ENCODE measurements at places on chromosomes 1 and 21.

- no peak for DNase-seq
Measured at GRCh38 chr1:34858901-34859445, 576 bp downstream of the SMIM12 start.

- no peak for DNase-seq
Measured at GRCh38 chr1:218413179-218413578, 68.0 kb downstream of the TGFB2 start.

- DNase-seq: no peak
Measured at GRCh38 chr1:155177918-155178281, 4.3 kb downstream of the TRIM46 start.

DNA sequence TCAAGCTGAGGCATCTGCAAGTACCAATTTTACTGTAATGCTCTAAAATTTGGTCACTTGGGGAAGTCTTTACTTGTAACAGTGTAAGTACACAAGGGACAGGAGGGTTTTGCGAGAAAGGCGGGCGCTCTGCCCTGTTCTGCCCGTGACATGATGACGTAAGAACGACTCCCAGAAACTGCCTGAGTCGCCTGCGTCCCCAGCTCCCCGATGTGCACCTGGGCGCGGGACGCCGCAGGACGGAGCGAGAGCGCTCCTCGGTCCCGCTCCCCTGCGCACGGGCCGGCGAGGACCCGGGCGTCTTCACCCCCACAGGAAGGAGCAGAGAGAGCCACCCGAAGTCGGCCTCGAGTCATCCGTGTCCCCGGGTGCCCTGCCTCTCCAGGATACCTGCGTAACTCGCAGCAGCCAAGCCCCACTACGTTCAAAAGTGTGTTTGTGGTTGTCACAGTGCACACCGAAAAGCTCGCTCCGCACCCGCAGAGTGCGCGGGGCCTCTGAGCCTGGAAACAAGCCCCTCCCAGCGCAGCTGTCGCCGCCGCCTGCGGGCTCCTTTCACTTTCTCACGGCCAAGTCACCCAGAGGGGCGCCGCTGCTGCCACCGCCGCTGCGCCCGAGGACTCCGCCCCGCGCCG lies 3.3 kb upstream of the ZBTB18 start:
- DNase-seq: no peak

DNA sequence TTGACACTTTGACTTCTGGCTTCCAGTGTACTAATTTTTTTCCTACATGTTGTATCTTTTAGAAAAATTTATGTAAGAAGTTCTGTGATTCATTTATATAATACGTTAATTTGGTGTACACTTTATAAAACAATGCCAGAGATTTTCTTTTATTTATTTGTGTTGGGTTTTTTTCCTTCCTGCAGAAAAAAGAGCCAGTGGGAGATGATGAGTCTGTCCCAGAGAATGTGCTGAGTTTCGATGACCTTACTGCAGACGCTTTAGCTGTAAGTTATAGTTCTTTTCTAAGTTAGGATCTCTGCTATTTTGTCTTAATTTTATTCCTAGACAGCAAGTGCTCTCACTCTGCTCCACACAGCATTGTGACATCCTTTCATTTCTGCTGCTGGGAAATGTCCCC lies 14.4 kb downstream of the SARS1 start:
- no peak for DNase-seq

GRCh38 chr1:194705123-194705854 lies 1518.9 kb upstream of the B3GALT2 start:
- no peak for DNase-seq

DNA sequence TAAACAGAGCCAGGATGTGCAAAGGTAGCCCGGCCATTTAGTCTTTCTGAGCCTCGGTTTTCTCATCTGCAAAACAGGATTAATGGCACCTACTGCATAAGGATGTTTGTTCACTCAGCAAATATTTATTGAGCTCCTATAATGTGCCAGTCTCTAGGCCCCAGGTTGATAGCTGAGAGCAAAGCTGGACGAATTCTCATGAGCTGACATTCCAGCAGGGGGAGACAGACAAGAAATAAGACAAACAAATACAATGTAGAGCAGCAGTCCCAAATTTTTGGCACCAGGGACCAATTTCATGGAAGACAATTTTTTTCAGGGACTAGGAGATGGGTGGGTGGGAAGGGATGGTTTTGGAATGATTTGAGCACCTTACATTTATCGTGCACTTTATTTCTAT lies 74.3 kb upstream of the PAX7 start:
- no peak for DNase-seq

DNA sequence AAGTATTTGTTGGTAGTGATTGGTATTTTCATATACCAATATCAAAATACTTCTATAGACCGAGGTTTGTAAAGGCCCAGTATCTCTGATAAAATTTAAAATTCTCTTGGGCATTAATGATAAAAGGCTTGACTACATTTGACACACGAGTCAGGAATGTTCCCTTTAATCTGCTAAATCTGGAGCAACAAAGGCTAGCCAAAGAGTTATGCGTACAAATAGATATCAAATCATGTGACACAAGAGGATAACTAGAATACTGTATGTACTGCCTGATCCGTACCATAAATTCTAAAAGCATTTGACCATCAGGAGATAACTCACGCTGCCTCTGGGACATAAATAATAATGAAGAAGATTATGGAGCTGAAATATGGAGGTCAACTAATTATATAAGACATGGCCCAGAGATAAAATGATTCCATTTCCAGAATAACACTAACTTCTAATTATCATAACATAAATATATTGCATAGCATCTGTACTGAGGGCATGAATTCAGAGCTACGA lies 64.2 kb upstream of the SH3GLB1 start:
- DNase-seq: no peak

- DNase-seq: no peak
Measured at GRCh38 chr1:43048601-43049011, 89.9 kb upstream of the SLC2A1 start.

GRCh38 chr21:26127918-26128317 lies 42.7 kb downstream of the APP start:
- no peak for DNase-seq

DNA sequence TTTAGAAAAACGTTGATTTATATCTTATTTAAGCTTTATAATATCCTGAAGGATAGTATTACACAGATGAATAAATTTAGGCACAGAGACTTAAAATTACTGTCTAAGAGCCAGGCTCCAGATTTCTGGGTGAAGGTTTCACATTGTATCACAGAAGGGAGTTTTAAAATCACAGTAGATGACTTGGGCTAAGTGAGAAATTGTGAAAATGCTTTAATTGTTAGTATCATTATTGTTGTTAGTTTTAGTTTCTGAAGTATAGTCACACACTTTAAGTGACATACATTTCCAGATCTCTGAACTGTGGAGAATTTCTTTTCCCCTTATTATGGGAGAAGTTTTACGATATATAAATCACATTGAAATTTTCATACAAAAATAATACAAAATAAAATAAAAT lies 83.5 kb downstream of the NDUFS5 start:
- DNase-seq: no peak

DNA sequence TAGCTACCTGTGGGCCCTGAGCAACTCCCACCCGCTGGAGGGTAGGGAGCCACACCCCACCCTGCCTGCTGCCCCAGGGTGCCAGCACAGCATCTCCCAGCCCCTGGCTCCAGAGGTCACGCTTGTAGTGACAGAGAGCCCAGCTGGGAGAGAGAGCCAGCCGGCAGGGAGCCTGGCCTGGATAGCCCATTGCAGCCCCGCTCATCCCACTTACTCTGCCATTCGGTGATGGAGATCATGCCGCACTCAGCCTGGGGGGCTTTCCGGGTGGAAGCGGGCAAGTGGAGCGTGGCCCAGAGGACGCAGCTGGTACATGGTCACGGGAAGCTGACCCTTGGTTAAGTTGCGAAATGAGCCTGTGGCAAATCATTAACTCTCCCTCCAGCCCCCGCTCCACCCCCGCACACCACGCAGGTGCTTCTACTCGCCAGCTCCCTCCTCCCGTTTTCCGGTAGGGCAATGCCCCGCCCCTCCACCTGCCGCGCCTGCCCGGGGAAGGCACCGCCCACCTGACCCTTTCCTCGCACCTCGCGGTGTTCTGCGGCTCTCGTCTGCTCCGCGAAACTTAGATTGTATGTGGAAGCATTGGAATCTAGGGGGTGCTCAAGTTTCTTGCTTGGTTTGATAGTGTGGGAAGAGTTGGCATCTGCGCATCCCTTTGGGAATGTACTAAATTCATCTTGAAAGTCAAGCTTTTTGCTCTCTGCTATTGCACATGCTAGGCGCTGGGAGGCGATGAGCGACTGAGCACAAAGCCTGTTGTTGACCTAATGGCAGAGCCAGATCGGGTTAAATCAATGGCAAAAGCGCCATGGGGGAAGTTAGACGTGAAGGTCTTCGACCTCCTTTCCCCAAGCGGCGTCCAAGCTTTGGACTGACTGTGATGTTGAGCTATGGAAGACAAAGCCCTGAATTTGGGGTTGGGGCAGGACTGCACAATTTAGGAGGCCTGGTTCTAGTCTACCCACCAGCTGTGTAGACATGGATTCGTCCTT lies at the start of gene GOLT1A:
Gene GOLT1A, minus strand, starts transcription at position 321 of the 995 bp plus-strand sequence. Its CDS starts 82 bp downstream, at position 239.
- peak; percentile 57 for DNase-seq

DNA sequence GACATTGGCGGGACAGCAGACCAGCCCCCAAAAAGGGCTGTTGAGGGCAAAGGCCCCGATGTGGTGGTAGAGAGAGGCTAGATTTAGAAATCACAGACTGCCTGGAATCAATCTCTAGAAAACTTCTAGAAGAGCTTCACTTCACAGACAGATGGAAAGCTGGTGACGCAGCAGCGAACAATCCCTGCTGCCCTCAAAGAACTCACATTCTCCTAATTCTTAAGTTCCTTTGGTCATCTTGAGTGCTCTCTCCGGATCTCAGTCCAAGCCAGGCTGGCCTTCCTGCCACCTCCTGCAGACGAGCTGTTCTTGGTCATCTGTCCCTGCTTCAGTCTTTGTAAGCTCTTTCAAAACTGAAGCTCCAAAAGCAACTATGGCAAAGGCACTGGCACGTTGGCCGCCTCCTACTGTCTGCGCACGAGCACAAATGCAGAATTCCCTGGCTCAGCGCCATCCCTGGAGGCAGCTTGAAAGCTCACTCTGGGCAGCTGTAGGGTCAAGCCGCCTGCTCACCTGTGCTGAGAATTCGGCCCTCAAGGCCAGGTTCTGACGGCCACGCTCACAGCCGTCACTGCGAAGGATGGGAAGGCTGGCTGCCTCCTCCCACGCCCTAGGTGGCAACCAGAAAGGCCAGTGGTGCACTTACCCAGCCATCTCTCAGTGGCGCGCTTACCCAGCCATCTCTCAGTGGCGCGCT lies 110.6 kb downstream of the NPHP4 start:
- DNase-seq: no peak
